NCI-H2081 treated with DMSO at 0.1 percent for 48 hours (cell line): ENCODE measurements at places on chromosomes 13 and 19.

DNA sequence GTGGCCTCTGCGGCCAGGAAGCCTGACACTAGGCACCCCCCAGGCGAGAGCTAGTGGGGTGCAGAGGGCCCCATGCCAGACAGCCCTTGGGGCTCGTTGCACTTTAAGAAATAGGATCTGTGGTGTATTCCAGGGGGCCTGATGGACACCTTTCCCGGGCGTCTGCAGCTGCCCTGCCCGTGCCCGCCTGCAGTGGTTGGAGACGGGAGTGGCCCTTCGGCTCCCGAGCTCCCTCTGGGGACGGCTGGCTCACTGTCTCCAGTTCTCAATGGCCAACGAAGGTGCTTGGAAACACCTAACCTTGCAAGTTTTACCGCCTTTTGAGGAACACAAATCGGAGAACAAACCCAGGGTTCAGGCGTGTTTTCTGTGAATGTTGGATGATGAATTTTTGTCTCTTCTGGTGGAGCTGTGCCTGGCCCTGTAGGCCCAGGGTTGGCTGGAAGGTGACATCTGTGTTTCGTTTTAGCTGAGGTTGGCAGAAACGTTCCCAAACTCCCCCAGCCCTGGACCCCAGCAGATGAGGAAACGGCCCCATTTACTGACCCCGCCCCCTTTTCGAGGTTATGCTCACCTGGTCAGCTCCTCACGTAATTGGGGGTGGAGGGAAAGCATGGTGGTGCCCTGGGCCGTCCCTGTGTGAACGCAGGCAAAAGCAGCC lies 17.4 kb upstream of the NPAS1 start:
- DNase-seq = no peak

- no peak for DNase-seq
Measured at GRCh38 chr13:111790621-111791020, 276.3 kb upstream of the SOX1 start.

GRCh38 chr19:13097033-13097462 lies 5.6 kb downstream of the LYL1 start:
- no peak for DNase-seq

- DNase-seq = no peak
Measured at GRCh38 chr13:23867027-23867491, 22.1 kb downstream of the MIPEP start.

GRCh38 chr13:52447354-52447753 lies 3.1 kb downstream of the VPS36 start:
- DNase-seq = no peak

- no peak for DNase-seq
Measured at GRCh38 chr13:38685974-38686576, 802 bp upstream of the FREM2 start.

- DNase-seq = no peak
Measured at GRCh38 chr19:50206191-50206590, 2.8 kb downstream of the MYH14 start.

DNA sequence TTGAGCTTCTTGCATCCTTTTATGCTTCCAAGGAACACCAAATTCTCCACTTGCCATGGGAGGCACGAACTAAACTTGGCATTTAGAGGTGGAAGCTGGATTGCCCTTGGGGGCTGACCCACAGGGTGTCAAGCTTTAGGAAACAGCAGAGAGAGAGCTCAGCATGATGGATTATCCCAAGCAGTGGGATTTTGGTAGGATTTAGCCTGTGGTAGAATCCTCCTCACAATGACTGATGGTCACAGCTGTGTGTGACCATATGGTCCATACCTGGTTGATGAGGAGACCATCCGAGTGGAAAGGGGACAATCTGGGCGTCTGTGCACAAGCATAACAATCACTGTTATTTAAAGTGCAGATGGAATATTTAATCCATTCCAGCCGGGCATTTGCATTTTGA lies 40.1 kb upstream of the PSG9 start:
- DNase-seq = no peak

DNA sequence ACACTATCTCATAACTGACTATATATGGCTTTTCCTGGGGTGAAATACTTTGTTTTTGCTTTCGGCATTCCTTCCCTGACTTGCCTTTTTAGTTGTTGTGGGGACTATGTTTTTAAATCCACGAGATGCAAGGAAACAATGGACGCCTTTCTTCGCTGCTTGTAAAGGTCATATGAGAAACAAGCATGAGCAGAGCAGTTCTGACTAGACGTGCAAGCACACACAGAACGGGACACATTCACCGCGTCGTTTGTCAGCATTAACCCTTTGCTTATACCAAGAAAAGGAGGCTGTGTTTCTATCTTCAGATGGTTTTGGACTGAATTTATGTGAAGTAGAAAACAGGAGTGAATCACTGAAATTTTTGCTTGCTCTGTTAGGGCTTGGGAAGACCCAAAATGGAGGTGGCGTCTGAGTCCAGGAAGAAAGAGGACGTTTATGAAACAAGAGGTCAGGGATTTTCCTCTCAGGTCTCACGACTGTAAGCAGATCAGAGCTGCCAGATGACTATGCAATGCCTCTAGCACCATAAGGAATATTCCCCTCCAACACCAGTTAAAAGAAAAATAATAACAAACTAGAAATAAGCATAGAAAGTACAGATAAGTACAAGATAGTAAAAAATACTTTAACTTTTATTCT lies 358.9 kb downstream of the DLEU7 start:
- no peak for DNase-seq

DNA sequence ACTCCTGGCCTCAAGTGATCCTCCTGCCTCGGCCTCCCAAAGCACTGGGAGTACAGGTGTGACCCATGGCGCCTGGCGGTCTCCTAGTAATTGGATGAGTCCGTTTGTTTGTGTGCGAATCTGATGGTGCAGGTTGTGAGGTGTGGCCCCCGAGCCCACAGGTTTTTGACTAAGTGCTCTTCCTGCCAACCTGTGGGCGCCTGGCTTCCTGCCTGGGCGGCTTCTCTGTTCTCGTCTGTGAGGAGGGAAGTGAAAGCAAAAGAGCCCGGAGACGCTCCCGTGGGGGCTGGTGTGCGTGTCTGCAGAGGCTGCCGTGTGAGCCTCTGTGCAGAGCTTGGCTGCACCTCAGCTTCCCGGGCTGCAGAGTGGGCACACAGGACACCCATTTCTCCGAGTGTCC lies 10.0 kb downstream of the ARHGAP45 start:
- DNase-seq = no peak

- no peak for DNase-seq
Measured at GRCh38 chr19:2462635-2463421, 6.1 kb upstream of the LMNB2 start.

GRCh38 chr13:104170980-104171555 lies 1104.9 kb upstream of the SLC10A2 start:
- DNase-seq = no peak

- DNase-seq = no peak
Measured at GRCh38 chr13:39815345-39816111, 160.1 kb downstream of the COG6 start.

- no peak for DNase-seq
Measured at GRCh38 chr19:47609906-47610894, 1.3 kb downstream of the BICRA start.

- DNase-seq = no peak
Measured at GRCh38 chr19:55303477-55303876, 19.7 kb downstream of the BRSK1 start.

- DNase-seq = no peak
Measured at GRCh38 chr13:41188584-41188983, 5.8 kb downstream of the KBTBD7 start.

DNA sequence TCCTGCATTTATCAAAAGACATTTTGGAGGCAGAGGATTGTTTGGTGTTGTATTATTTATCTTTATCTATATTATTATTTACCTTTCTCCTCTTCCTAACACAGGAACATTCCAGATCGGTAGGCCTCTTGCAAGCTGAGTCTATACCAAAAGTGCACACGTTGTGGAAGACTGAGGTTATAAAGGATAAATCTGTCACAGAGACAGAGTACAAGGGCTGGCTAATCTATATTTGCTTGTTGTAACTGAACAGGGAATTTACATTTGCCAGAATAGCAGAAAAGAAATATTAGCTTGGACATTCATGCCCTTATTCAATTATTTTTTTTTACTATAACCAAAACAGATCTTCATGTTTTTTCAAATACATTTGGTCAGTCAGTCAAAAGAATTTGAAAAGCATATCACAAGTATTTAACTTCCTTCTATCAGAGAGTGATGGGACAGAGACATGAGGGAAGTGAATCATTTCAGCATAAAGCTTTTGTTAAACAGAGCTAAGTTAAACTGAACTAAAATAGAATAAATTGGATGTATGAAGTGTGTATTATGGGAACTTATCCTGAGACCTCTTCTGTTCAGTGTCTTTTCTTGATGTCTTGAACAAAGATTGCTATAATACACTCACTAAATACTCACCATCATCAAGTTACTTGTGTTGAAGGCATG lies 352.5 kb downstream of the DNAJC15 start:
- no peak for DNase-seq

- no peak for DNase-seq
Measured at GRCh38 chr13:49481788-49482187, 14.0 kb upstream of the PHF11 start.

- DNase-seq = no peak
Measured at GRCh38 chr13:33934951-33935371, 117.0 kb downstream of the RFC3 start.

DNA sequence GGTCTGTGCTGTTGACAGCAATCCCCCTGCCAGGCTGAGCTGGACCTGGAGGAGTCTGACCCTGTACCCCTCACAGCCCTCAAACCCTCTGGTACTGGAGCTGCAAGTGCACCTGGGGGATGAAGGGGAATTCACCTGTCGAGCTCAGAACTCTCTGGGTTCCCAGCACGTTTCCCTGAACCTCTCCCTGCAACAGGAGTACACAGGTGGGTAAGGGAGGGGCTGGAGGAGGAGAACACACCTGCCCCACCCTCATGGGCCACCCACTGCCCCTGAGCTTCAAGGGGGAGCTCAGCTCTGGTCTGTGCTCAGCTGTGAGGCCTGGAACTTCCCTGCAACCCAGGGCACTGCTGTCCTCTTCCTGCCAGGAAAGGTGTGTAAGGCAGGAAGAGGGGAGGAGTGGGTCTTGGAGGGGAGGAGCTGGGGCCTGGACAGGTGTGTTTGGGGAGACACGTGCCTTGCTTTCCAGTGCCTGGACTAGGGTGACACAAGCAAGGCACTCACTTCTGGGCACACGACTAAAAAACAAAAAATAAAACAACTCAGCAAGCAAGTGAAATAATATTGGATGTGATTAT lies 3.9 kb downstream of the SIGLEC7 start:
- DNase-seq = no peak

DNA sequence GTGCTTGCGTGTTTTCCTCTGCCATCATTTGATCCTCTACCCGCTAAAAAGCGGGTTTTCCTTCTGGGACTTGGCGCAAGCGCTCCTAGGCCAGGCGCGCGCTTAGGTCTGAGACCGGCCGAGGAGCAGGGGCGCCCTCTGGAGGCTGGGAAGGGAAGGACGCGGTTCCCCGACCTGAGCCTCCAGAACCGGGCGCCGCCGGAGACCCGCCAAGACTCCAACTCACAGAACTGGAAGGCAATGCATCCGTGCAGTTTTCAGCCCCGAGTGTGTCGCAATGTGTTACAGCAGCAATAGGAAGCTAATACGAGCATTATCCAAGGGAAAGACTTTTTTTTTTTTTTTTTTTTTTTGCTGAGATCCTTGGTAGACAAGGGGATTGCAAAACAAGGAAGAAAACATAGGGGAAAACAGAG lies 190.9 kb downstream of the COL4A1 start:
- DNase-seq = no peak

- DNase-seq = no peak
Measured at GRCh38 chr13:39272994-39273393, 234.7 kb downstream of the NHLRC3 start.

GRCh38 chr13:52344108-52344507 lies 61.9 kb downstream of the THSD1 start:
- no peak for DNase-seq

DNA sequence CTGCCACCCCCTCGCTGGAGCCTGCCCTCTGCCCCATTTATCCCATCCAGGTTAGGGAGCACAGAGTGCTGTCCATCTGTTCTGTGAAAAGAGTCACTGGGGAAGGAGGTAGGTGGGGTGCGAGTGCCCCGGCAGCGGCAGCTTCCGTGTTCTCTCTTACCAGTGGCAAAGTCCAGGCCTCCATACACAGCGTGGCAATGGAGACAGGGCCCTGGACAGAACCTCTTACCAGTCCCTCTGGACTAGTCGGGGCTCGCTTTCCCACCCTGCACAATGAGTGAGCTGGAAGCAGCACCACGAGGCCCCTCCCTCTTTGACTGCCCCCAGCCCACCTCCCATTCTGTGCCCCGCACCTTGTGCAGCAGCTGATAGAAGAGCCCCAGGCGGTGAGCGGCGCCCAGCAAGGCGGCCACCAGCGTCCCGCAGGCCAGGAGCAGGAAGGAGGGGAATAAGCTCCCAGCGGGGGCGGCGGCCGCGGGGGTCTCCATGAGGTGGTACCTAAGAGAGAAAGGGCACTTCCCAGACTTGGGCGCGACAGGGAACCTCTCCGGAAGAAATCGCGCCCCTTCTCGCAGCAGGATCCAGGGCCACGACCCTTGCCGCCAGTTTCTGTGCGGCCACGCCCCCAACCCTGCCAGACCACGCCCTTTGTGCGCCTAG lies 17.5 kb downstream of the SYDE1 start:
- DNase-seq = no peak

DNA sequence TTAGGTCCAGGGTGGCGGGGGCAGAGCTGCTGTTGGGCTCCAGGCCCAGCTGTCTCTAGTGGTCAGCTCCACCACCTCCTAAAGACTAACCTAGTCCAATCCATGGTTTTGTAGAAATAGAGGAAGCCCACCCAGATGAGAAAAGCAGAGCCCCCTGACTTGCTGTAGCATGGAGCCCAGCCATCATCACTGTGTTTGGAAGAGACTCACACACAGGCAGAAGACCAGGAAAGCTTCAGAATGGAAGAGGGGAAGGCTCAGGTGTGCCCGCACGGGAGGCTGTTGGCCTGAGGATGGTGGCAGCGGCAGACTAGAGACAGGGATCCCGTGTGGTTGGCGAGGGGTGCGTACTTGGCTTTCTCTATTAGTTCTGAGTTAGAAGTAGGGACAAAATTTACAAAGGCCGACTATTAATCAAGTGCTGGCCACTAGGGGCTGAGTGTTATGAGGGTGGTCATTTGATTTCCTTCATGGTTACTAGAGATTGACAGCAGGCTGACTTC lies 193.2 kb upstream of the SOX1 start:
- no peak for DNase-seq

- no peak for DNase-seq
Measured at GRCh38 chr19:6849876-6850275, 37.5 kb upstream of the ADGRE1 start.

DNA sequence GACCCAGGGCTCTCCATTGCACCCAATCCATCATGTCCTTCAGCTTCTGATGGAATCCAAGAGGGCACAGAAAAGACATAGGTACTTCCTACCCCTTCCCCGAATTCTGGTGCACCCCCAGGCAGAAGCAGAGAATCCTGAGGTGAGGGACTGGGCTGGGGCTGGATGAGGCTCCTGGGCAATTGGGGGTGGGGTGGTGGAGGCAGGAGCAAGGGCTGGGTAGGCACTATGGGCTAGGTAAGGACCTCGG lies 2.7 kb upstream of the KCNC3 start:
- DNase-seq = no peak

- no peak for DNase-seq
Measured at GRCh38 chr13:51550151-51550550, 34.1 kb upstream of the WDFY2 start.

- no peak for DNase-seq
Measured at GRCh38 chr13:111051041-111051725, 63.9 kb upstream of the ARHGEF7 start.
